ENCODE measurements at places on chromosomes 1 and 21. TPM values are rescaled to one million over a fixed set of nuclear protein-coding genes. Genes with fewer than 3 reads are reported as not detected.

DNA sequence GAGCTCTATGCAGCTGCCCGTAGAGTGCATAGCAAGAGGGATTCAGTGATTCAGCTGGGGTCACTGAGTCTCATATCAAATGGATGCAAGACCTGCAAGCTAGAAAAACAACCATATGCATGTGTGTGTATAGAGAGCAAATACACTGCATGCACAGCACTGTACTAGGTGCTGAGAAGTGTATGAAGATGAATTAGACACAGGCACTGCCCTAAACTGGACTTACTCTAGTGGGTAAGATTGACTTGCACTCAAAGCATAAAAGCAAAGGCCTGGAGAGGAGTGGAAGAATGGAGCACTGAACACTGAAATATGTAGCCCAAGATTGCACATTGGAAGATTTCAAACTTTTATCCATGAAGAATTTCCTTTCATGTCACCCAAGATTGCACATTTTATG is 5.5 kb upstream of the GBP1 start:
- H3K27ac ChIP-seq: no peak overlapping the region
- no peak overlapping the region for H3K4me3 ChIP-seq
- no peaks in the 10 kb centered on the region for H3K36me3 ChIP-seq
- no peaks in the 10 kb centered on the region for H3K4me1 ChIP-seq
- H3K27me3 ChIP-seq: no peaks in the 10 kb centered on the region
- DNase-seq: no peak

DNA sequence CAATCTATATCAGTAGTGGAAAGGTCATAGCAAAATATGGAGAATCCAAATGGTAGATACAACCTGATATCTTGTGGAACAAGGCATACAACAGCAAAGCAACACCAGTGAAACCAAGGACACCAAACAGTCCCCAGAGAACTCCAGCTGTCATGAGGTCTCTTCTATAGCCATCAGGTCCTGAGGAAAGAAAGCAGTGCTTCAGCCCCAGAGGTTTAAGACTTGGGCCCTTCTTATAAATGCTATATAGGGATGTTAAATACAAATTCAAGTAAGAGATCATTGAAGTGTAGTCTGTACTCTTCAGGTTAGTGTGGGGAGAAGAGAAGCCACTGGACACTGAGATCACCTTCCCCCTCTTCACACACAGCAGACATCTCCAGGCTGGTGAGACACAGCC is 10.1 kb downstream of the FCRL2 start:
- no peaks in the 10 kb centered on the region for H3K36me3 ChIP-seq
- no peak overlapping the region for H3K4me3 ChIP-seq
- no peak overlapping the region for H3K27ac ChIP-seq
- H3K27me3 ChIP-seq: no peaks in the 10 kb centered on the region
- no peaks in the 10 kb centered on the region for H3K4me1 ChIP-seq
- no peak for DNase-seq

DNA sequence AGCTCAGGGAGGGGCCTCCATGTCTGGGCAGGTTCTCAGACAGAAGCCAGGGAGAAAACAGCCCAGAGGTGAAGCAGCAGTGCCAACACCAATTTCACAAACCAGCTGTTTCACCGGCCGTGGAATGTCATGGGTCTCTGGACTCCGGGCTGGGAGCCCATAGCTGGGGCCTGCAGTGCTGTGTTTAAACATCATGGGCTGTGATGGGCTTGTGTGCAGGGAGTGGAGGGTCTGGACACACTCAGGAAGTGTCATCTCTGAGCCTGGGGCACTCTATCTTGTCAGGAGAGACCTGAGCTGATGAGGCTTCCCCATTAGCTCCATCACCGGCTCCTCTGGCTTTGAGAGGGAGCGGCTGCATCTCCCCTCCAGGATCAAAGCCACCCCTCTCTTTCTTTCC is 173.6 kb upstream of the IGSF21 start:
- DNase-seq: no peak
- H3K27me3 ChIP-seq: peaks cover 2% of the 10 kb centered on the region
- no peak overlapping the region for H3K4me3 ChIP-seq
- no peak overlapping the region for H3K27ac ChIP-seq

- H3K4me3 ChIP-seq: no peak overlapping the region
- H3K4me1 ChIP-seq: no peaks in the 10 kb centered on the region
- no peak for DNase-seq
Observed at GRCh38 chr21:30102871-30103270, 63.7 kb downstream of the CLDN17 start.

AIRE gene
- not detected for polyA plus RNA-seq

DNA sequence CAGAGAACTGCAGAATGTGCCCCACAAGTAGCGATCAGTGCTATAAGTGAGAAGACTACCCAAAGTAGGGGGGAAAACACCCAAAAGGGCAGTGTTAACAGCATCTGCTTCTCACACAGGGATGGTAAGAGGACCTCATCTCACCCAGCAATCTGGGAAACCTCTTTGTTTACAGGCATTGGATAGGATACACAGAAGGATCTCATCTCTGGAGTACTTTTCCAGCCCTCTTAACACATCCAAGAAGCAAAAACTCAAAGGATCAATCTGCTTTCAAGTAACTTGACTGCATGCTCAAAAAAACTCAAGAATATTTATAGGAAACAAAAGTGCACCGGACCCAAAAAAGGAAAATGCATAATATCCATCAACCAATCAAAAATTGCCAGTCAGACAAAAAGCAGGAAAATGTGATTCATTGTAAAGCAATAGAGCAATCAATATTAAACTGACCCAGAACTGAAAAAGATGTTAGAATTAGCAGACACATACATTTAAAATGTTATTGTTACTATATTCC is 311.0 kb upstream of the CXADR start:
- H3K27ac ChIP-seq: no peak overlapping the region
- DNase-seq: no peak
- H3K4me1 ChIP-seq: no peaks in the 10 kb centered on the region
- no peaks in the 10 kb centered on the region for H3K27me3 ChIP-seq
- no peak overlapping the region for H3K4me3 ChIP-seq

DNA sequence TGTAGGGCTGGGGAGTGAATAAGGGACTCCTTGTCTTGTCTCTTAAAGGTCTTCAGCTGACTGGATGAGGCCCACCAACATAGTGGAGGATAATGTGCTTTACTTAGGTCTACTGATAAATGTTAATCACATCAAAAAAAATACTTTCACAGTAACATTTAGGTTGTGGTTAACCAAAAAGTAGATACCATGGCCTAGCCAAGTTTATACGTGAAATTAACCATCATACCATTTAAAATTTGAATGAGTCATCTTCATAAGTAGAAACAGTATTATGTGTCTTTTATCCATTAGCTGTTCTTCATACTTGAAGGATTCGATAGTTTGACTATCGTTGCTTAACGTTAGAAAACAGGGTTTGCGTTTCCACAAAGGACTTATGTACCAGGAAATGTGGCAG is 80.9 kb downstream of the MTR start:
- H3K4me3 ChIP-seq: no peak overlapping the region
- no peaks in the 10 kb centered on the region for H3K4me1 ChIP-seq
- DNase-seq: no peak
- H3K36me3 ChIP-seq: peaks cover 8% of the 10 kb centered on the region

ETNK2 gene
- 52.6 TPM for polyA plus RNA-seq

SFN gene
- polyA plus RNA-seq: 67.8 TPM

GRCh38 chr1:159092036-159092760 is 15.6 kb upstream of the AIM2 start:
- no peak overlapping the region for H3K4me3 ChIP-seq
- H3K27me3 ChIP-seq: no peaks in the 10 kb centered on the region
- no peaks in the 10 kb centered on the region for H3K4me1 ChIP-seq

DNA sequence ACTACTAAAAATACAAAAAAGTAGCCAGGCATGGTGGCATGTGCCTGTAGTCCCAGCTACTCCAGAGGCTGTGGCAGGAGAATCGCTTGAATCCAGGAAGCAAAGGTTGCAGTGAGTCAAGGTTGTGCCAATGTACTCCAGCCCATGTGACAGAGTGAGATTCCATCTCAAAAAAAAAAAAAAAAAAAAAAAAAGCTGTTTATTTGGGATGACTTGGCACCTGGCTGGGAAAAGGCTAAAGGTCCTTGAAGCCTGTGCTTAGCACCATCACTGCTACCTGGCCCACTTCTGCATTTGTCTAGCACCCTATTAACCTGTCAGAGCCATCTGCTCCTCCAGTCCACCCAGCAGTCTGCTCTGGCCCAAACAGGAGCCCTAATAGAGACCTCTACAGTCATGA is 25.0 kb downstream of the PRDX6 start:
- no peak overlapping the region for H3K4me3 ChIP-seq
- H3K27ac ChIP-seq: no peak overlapping the region
- peaks cover 2% of the 10 kb centered on the region for H3K4me1 ChIP-seq
- peak; percentile 22 for DNase-seq

ZBTB8B gene
- polyA plus RNA-seq: 0.10 TPM

MSH4 gene
- not detected for polyA plus RNA-seq

- no peak overlapping the region for H3K4me3 ChIP-seq
- H3K36me3 ChIP-seq: no peaks in the 10 kb centered on the region
- no peak overlapping the region for H3K27ac ChIP-seq
- H3K27me3 ChIP-seq: no peaks in the 10 kb centered on the region
Observed at GRCh38 chr1:71294178-71294577, 213.3 kb upstream of the ZRANB2 start.

DNA sequence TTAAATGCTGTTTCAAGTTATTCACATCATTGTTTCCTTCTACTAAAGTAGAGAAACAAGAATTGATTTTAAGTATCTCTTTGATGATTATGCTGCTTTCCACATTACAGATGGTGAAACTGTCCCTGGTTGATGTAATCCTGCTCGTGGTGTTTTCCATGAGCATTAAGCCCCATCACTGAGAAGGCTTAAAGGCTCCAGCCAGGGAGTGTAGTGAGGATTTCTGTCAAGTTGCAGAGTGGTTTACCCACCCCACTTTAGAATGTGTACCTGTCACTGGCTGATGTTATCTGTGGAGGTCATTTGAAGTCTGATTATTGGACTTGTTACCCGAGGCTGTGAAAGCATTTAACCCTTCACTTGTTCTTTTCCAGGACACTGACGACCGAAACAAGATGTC is 12.9 kb downstream of the CERS2 start:
- no peak overlapping the region for H3K4me3 ChIP-seq
- peaks cover 78% of the 10 kb centered on the region for H3K36me3 ChIP-seq
- H3K27me3 ChIP-seq: no peaks in the 10 kb centered on the region
- no peak overlapping the region for H3K27ac ChIP-seq
- DNase-seq: no peak

- no peaks in the 10 kb centered on the region for H3K4me1 ChIP-seq
- no peaks in the 10 kb centered on the region for H3K36me3 ChIP-seq
- peak; percentile 35 for DNase-seq
- no peak overlapping the region for H3K4me3 ChIP-seq
- H3K27me3 ChIP-seq: no peaks in the 10 kb centered on the region
- H3K27ac ChIP-seq: no peak overlapping the region
Observed at GRCh38 chr1:208654241-208654640, 410.1 kb upstream of the PLXNA2 start.

AADACL3 gene
- polyA plus RNA-seq: not detected

DNA sequence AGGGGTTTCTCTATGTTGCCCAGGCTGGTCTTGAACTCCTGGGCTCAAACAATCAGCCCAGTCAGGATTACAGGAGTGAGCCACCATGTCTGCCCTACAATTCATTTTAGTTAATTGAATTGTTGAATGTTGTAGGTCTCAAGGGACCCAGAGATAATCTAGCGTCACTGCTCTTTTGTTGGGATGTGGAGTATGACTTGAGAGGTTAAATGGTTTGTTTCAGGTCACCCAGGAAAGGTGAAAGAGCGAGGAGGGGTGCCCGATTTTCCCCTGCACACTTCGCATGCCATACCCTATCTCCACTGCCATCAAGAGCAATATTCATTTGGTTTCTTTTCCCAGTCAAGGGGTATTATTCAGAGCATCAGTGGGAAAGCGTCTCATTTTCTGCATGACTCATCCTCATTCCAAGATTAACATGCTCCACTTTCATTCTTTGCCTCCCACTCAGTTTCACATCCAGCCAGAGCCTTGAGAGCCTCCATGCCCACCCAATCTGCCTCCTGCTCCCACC is 13.1 kb upstream of the SLC30A1 start:
- no peaks in the 10 kb centered on the region for H3K36me3 ChIP-seq
- no peak overlapping the region for H3K27ac ChIP-seq
- H3K4me3 ChIP-seq: no peak overlapping the region
- peaks cover 3% of the 10 kb centered on the region for H3K4me1 ChIP-seq
- no peaks in the 10 kb centered on the region for H3K27me3 ChIP-seq
- no peak for DNase-seq

- no peaks in the 10 kb centered on the region for H3K36me3 ChIP-seq
- H3K4me3 ChIP-seq: no peak overlapping the region
- no peaks in the 10 kb centered on the region for H3K27me3 ChIP-seq
- H3K4me1 ChIP-seq: no peaks in the 10 kb centered on the region
- H3K27ac ChIP-seq: no peak overlapping the region
Observed at GRCh38 chr1:23999156-23999671, 19.1 kb upstream of the SRSF10 start.

DNA sequence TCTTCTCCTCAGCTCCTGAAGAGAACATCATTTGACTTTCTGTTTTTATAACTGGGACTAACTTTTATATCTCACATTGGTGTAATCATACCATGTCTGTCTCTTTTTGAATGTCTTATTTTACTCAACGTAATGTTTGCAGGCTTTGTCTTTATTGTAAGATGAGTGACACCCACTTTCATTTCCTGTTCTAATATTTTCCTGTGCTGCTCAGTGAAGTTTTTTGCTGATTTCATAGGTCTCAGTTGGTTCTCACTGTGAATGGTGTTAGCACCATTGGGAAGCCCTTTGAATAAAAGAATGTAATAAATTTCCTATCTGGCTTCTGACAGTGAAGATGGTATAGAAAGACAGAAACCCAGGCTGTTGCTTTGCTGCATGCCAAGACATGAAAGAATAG is 84.0 kb downstream of the RAVER2 start:
- H3K27me3 ChIP-seq: no peaks in the 10 kb centered on the region
- no peak for DNase-seq
- no peak overlapping the region for H3K27ac ChIP-seq
- H3K36me3 ChIP-seq: peaks cover 6% of the 10 kb centered on the region

LENEP gene
- polyA plus RNA-seq: 0.64 TPM

CELA2A gene
- polyA plus RNA-seq: not detected

DNA sequence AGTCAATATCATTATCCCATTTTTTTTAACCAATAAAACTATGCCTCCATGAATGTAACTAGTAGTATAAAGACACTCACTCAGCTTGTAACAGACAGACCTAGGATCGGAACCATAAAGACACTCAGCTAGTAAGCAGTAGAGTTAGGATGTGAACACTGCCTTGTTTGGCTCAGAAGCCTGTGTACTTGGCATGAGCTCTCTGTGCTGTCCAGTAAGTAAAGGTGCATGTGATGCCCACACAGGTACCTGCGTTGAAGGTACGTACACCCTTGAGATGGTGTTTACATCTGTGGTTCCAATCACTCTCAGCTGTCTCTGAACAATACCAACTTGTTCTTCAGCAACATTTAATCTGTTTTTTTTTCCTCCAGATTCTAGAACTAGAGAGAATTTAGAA is 252.1 kb upstream of the SGIP1 start:
- no peaks in the 10 kb centered on the region for H3K27me3 ChIP-seq
- no peak overlapping the region for H3K4me3 ChIP-seq
- peaks cover 4% of the 10 kb centered on the region for H3K4me1 ChIP-seq
- peak overlapping the region; percentile 78 for H3K27ac ChIP-seq

- H3K27ac ChIP-seq: no peak overlapping the region
- no peak overlapping the region for H3K4me3 ChIP-seq
- H3K4me1 ChIP-seq: no peaks in the 10 kb centered on the region
- DNase-seq: no peak
- H3K36me3 ChIP-seq: peaks cover 17% of the 10 kb centered on the region
Observed at GRCh38 chr1:153646672-153647345, 11.7 kb upstream of the SNAPIN start.

LIN28A gene
- polyA plus RNA-seq: not detected

All from small intestine (tissue), 16 donors.